Fibroblast of the aortic adventitia (primary cell): ENCODE measurements at places on chromosomes 5 and 9.

- DNase-seq: peak; percentile 48
Observed at GRCh38 chr9:16328349-16328748, 542.1 kb downstream of the BNC2 start.

DNA sequence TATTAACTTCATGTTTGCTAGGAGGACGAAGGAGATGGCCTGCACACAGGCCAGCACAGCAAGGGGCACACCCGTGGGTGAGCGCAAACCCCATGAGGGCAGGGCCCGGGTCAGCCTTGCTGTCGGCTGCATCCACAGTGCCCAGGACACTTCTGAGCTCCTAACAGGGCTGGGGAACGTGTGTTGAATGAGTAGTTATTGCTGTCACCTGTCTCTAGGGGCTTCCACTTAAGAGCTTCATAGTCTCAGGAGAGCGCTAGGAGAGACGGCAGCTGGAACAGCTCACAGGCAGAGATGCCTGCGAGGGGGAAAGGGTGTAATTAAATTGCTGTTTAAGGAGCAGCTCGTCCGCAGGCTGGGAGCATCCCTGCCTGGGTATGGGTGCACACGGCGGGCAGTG lies 91.4 kb upstream of the NEURL1B start:
- DNase-seq: no peak

- no peak for DNase-seq
Observed at GRCh38 chr5:125002727-125003598, 256.5 kb upstream of the ZNF608 start.

DNA sequence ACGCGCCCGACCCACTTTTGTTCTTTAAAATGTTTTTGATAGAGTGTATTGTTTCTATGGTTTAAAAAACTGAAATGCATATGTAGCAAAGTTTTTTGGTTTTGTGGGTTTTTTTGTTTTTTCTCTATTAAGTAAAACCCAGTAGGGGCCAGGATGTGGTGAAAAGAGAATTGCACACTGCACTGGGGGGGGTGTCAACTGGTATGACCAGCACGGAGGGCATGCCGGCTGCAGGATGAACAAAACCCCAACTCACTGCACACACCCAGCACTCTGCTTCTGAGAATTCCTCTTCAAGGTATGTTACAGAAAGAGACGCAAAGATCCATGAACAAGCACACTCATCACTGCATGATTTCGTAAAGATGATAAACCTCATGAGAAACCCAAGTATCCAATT lies 75.0 kb downstream of the STK10 start:
- DNase-seq: no peak

DNA sequence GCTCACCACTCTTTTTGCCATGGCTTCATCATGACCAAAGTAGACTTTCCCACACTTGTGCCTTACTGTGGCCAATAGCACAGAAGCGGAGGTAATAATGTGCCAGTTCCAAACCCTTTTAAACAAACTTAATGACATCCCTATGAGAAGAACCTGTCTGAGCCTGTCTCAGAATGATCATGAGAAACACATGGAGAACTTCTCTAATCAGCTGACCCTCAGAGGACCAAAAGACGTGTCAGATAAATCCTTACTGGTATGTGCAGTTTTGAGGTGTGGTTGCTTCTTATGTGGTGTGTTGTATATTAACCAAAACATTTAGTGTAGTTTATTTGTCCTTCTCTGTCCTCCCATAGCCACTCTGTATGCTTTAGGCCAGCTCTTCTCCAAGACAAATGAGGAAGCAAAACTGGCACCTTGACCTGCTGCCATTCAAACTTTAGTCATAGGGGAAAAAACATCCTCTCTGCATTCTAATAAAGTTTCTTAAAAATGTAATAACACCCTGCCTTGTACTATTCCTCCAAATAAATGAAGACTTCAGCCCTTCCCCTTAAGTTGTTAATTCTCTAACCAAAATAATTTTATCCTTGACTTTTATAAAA lies 168.9 kb downstream of the MUSK start:
- DNase-seq: no peak

DNA sequence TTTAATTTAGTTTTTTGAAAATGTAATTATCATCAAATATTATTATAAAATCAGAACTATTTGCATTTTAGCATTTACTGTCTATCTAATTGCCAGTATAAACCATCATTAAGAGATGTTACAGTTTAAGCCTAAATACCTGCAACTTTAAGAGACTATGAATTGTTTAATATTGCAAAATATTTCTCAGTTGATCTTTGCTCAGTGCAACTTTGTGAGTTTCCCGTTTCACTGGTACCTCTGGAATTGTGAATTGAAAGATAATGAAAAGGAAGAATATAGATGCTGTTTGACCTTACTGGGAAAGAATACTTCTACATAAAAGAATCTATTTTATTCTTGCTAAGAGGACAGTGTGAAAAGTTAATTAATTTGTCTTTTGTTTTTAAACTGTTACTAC lies 30.2 kb upstream of the TMED7 start:
- no peak for DNase-seq

GRCh38 chr9:85443190-85443598 lies 298.6 kb downstream of the AGTPBP1 start:
- DNase-seq: no peak

- DNase-seq: peak; percentile 30
Observed at GRCh38 chr9:107542411-107543157, 53.0 kb upstream of the KLF4 start.

GRCh38 chr9:108149326-108149725 lies 659.8 kb upstream of the KLF4 start:
- no peak for DNase-seq

DNA sequence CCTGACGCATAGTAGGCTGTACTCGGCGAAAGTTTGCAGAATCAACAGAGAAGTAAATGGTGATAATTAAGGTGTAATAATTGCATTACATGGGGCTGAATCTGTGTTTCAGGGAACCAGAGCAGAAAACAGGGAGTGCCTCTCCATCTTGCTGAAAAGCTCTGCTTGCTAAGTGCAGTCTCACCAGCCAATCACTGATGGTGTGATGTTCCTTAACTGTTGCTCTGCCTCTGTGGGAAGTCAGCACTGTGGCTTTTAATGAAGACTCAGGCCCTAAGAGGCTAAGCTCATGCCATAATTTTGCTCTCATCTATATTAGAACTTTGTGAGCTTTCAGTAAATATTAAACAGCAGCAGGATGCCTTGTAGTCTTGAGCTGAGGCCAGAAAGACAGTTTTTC lies 4.5 kb downstream of the PHF24 start:
- no peak for DNase-seq

GRCh38 chr5:88377705-88378656 lies 109.3 kb upstream of the TMEM161B start:
- no peak for DNase-seq

- DNase-seq: no peak
Observed at GRCh38 chr9:135126451-135127187, 39.2 kb downstream of the OLFM1 start.

DNA sequence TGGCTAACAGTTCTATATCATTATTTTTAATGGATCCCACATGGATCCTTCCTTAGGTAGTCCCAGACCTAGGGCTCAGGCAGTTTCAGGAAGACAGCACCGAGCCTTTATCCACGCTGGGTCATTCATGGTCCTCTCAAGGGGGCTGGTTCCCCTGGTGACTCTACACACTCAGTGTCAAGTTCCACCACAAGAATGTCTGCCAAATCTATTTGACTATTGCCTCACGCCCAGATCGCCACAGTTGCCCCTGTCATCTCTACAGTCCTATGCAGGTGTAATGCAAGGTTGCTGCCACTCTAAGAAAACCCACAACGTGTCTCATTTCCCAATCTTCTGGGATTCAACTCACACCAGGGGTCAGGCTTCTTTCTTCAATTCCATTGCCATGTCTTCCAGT lies 8.0 kb upstream of the ZNF366 start:
- no peak for DNase-seq

DNA sequence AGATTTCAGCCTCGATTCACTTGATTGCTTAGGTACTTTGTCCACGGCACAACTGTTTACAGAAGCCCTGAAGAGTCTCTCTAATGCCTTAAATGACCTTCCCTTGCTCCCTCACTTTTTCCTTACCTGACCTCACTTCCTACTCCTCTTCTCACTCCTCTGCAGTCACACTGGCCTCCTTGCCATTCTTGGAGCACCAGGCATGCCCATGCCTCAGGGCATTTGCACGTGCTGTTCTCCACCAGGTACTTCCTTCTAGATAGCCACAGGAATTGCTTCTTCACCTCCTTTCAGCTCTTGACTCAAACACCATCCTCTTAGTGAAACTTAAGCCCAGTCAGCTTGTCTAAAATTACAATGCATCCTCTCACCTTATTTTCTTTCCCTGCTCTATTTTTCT lies 52.4 kb upstream of the TRAF1 start:
- DNase-seq: no peak

DNA sequence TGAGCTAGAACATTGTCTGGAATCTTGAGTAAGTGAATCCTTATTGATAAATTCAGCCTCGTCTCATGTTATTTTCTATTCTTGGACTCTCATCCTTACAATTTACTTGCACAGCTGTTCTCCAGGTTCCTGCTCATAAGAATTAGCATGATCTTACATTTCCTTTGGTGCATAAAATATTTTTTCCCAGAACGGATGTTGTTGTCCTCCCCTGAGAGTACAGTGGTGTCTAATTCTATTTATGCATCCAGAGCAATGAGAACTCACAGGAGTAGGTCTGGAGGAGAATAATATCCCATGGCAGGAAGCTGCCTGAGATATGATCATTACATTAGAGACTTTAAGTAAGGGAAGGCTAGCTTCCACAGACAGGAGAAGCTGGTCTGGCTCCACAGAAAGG lies 178.4 kb upstream of the MAST4 start:
- no peak for DNase-seq

DNA sequence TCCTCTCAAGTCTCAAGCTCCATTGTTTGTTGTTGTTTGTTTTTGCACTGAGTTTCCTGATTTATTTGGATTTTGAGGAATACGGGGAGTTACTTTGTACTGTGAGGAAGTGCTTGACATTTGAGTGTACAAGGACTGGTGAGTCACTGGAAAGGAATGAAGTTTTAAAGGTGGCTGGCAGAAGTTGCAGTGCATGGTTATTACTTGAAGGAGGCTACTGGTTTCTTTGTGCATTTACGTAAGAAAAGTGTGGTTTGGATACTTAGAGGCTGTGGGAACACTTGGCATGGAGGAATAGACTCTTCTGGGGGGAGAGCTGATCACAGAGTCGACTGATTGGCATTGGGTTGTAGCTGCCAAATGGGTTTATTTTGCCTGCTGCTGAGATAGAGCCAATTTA lies 919.0 kb downstream of the TAF11L14 start:
- no peak for DNase-seq

- no peak for DNase-seq
Observed at GRCh38 chr9:3006851-3007250, 163.0 kb upstream of the PUM3 start.

- DNase-seq: no peak
Observed at GRCh38 chr9:92426501-92427145, 2.4 kb upstream of the OMD start.

DNA sequence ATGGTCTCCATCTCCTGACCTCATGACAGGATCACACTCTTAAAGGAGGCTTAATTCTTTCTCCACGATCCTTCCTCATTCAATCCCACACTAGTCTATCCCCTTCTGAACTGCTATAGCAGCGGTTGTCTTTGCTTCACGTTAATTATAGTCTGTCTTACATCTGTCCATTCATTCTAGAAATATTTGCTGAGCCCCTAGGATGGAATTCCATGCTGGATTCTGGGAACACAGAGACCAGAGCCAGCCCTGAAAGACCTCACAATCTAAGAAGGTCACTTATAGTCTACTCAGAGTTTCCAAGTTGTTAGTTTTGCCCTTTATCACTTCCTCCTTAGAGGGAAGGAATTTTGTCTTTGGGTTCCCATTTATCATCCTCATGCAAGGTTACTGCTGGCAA lies 193.5 kb downstream of the GAS1 start:
- no peak for DNase-seq

GRCh38 chr9:113785334-113785733 lies 90.8 kb upstream of the ZNF618 start:
- no peak for DNase-seq

DNA sequence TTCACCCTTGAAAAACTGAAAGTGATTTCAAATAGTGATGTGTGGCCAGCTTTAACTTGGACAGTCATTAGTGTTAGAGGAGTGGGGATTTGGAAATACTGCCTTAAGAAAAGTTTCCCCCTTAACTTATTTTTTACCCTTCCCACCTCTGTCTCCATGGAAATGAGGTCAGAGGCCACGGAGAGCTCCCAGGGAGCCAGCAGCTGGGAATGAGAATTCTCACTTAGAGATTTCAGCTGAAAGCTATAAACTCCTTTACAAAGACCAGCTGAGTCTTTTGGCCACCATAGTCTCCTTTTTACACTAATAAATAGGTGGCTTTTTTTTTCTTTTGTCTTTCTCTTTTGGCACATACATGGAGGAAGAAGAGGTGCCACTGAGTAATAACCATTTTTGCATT lies 45.7 kb upstream of the PIK3R1 start:
- no peak for DNase-seq

DNA sequence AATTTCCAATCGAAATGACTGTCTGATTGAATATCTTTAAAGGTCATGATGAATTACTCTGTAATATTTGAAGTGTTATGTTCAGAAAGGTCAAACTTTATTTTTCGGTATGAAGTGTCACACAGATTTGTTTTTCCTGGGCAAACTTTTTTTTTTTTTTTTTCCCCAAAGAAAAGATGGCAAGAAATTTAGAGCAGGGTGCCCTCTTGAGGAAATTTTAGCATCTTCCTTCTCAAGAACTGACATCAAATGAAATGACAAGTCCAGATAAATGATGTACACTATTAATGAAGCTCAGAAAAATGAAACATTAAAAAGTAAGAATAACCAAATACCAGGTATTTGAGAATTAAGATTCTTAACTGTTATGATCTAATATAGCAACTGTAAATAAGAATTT lies 123.6 kb downstream of the INVS start:
- peak; percentile 66 for DNase-seq

DNA sequence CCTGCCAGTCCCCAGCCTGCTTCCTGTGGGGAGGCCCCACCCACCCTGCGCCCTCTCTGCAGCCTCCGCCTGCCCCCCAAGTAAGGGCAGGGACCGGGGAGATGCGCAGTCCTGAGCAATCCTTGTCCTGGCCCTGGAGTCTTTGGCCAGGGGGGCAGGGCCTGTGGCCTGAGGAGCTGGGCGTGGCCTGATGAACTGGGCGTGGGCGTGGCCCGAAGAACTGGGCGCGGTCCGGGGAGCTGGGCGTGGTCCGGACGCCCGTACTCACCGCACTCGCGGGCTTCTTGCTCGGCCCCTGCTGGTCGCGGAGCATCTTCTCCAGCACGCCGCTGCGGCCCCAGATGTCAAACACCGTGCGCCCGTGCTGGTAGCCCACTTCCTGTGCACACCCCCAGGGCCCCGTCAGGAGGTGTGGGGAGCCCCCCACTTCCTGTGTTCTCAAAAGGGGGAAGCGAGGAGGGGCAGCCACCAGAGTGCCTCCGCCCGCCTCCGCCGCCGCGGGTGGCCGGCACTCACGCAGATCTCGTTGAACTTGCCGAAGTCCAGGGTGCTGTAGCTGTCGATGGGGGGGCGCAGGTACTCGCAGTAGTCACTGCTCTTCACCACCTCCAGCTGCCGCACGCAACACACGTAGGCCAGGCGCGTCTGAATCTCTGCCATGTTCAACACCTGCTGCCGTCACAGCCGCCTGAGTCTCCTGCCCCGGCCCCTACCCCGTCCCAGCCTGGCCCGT lies 2.7 kb upstream of the NSMF start:
- DNase-seq: no peak
